ELF-1 (cell line): ENCODE measurements at places on chromosomes 6 and 20.

- no peak for DNase-seq
These were observed 26.4 kb downstream of the COL20A1 start for GRCh38 chr20:63319164-63320040.

DNA sequence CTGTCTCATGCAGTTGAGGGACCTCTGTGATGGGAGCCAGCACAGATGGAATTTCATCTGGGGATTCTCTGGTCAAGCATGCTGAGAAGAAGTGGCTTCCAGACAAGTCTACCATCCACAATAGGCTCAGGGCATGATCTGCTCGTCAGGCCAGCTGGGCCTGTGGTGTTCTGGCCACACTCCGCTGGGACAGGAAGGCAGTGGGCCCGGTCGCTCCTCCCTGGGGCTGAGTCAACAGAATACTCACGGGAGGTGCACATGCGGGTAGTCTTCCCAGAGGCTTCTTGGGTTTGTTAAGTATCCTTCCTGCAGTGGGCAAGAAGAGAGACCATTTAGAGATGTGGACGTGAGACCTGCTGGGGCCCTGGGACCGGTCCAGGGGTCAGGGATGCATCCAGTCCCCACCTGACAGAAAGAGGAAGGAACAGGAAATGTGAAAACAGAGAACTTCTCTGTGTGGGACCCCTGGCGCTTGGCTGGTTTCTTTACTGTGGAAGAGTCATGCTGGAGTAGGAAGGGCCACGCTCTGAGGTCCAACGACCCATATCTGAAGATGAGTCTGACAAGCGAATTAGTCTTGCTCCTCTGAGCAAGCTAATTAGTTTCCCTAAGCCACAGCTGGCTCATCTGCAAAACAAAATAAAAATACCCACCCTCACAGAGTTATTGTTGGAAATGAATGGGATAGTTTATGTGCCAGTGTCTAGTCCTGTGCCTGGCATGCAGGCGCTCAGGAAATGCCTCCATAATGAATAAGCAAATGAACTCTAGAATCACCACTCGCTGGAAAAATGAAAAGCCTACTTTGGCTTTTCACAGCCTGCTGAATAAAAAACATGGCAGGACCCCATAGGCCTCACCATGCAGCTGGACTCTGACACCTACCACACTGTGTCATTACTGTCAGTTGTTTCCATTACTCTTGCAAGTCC is 67.3 kb downstream of the TRAM2 start:
- no peak for DNase-seq

- DNase-seq = no peak
These were observed 107.5 kb upstream of the TMEM170B start for GRCh38 chr6:11430036-11430435.

- no peak for DNase-seq
These were observed 47.2 kb downstream of the DUSP22 start for GRCh38 chr6:339480-339879.

DNA sequence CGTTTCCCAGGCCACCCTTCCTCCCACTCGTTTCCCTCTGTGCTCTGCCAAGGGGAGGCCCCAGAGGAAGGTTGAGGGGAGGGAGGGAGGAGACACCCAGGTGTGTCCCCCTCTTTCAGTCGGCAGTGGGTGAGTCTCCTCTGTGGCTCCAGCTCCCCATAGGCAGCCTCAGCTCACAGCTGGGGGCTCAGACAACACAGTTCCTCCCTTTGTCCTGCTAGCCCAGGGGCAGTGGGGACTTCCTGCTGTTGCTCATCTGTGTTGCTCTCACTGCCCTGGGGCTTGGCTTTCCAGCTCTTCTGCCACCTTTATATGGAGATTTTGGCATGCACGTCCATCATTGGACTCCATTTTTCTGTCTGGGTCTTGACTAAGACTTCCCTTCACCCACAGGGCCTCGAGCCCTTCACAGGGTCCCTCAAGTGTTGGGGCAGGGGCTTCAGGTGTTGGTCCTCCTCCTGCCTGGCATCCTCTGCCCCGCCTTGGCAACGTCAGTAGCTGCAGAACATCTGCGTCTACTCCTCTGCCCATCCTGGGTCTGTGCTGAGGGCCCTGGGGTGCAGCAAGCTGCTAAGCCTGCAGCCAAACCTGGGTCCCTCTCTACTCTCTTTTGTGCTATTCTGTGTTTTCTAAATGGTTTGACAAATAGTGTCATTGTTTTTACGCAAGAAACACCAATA is 190.6 kb upstream of the PMEPA1 start:
- DNase-seq = peak; percentile 64

GRCh38 chr6:15522856-15523529 is 139.8 kb downstream of the DTNBP1 start:
- no peak for DNase-seq

- no peak for DNase-seq
These were observed 7.1 kb downstream of the VNN2 start for GRCh38 chr6:132750455-132751248.

DNA sequence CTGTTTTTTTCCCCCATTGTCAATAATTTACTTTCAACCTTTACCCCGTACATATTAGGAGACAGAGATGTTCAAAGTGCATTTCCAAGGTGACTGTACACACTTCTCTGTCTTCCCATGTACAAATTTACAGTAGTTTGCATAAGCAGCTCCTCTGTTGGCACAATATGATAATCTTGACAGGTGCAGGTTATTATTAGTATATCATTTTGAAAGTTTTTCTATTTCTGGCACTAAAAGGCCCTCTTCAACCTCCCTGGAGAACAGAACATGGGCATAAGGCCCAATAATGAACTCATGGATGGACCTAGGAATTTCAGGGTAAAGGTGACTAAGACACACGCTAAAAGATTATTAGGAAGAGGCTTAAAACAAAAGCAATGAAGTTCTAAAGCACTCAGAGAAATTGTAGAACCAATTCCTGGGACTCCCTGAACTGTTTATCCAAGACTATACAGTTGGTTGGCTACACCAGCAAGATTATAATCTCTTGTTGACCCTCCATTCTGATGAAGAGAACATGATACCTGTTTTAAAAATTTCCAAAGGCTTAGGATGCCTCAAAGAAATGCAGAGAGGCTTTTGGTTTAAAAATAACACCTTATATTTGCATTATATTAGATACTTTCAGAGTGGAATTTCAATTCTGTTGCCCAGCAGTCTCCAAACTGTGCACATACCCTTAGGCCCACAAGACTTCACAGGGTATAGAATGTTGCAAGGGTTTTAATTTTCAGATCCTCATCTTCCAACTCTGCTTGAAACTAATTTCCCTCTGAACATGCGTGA is 1.1 kb downstream of the AIG1 start:
- no peak for DNase-seq

- peak; percentile 89 for DNase-seq
These were observed 993 bp downstream of the STX16 start for GRCh38 chr20:58651946-58652605.

GRCh38 chr6:11852061-11852651 is 73.6 kb upstream of the ADTRP start:
- DNase-seq = no peak

DNA sequence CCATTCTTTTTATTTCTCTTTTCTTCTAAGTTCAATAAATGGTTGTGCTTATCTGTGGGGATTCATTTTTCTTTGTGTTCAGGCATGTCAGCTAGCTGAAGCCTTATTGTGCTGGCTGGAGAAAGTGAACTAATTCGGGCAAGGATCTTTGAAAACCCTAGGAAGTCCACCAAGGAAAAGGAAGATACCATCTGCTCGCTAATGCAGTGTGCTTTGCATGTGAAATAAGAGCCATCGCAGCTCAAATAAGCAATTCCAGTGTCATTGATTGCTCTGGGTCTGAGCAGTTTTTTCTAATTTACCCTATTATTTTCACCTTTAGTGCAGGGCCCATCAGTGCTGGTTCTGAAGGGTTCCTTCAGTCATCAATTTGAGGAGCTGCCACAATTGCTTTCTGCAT is 309.4 kb upstream of the SOX4 start:
- DNase-seq = no peak

DNA sequence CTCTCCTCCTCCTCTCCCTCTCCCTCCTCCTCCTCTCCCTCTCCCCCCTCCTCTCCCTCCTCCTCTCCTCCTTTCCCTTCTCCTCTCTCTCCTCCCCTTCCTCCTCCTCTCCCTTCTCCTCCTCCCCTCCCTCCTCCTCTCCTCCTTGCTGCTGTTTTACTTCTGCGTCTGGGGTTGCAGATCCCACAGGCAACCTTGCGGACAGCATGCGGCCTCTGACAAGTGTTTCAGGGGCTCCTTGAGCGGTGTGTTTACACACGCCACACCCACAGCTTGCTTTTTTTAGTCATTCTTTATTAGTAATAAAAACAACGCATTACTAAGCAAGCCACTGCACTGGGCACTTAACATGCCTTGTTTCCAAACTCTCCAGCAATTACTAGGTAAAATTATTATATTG is 81.9 kb downstream of the TFAP2C start:
- no peak for DNase-seq

- DNase-seq = no peak
These were observed 57.1 kb downstream of the PSMG4 start for GRCh38 chr6:3315841-3316240.

- DNase-seq = no peak
These were observed 320.1 kb upstream of the PRND start for GRCh38 chr20:4401601-4402000.

- DNase-seq = no peak
These were observed 52.6 kb upstream of the TMEM200A start for GRCh38 chr6:130313206-130313605.

GRCh38 chr20:62208795-62209755 is 11.0 kb downstream of the HRH3 start:
- DNase-seq = peak; percentile 82

DNA sequence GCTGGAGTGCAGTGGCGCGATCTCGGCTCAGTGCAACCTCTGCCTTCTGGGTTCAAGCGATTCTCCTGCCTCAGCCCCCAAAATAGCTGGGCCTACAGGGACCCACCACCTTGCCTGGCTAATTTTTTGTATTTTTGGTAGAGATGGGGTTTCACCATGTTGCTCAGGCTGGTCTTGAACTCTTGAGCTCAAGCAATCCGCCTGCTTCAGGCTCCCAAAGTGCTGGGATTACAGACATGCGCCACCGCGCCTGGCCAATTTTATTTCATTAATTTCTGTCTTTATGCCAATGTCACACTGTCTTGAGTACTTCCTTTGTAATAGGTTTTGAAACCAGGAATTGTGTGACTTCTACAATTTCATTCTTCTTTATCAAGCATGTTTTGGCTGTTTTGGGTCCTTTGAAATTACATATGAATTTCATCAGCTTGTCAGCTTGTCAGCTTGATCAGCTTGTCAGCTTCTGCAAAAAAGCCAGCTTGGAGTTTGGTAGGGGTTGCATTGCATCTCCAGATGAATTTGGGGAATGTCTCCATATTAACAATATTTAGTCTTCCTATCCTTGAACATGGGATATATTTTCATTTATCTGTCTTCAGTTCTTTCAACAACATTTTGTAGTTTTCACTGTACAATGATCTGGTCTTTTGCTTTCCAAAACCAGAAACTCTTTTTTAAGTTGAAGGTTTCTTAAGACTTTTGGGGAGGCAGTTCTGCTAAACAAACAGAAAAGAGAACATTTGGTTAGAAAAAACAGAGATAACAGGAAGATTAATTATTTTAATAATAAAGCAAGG is 20.8 kb downstream of the ZFAND3 start:
- no peak for DNase-seq

GRCh38 chr6:99119109-99120031 is 171.6 kb upstream of the FBXL4 start:
- peak; percentile 34 for DNase-seq

DNA sequence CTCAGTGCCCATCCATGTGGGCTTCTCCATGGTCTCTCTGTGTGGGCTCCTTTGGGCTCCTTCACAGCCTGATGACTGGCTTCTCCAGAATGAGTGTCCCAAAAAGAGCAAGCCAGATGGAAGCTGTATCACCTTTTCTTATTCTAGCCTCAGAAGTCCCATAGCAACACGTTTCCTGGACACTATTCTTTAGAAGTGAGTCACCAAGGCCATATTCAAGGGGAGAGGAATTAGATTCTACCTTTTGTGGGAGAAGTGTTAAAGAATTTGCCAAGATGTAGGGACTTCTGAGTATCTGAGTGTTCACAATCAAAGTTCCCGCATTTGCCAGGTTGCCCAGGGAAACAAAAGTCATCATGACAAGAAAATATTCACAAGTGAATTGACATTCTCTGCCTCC is 20.7 kb upstream of the TBC1D22B start:
- no peak for DNase-seq

DNA sequence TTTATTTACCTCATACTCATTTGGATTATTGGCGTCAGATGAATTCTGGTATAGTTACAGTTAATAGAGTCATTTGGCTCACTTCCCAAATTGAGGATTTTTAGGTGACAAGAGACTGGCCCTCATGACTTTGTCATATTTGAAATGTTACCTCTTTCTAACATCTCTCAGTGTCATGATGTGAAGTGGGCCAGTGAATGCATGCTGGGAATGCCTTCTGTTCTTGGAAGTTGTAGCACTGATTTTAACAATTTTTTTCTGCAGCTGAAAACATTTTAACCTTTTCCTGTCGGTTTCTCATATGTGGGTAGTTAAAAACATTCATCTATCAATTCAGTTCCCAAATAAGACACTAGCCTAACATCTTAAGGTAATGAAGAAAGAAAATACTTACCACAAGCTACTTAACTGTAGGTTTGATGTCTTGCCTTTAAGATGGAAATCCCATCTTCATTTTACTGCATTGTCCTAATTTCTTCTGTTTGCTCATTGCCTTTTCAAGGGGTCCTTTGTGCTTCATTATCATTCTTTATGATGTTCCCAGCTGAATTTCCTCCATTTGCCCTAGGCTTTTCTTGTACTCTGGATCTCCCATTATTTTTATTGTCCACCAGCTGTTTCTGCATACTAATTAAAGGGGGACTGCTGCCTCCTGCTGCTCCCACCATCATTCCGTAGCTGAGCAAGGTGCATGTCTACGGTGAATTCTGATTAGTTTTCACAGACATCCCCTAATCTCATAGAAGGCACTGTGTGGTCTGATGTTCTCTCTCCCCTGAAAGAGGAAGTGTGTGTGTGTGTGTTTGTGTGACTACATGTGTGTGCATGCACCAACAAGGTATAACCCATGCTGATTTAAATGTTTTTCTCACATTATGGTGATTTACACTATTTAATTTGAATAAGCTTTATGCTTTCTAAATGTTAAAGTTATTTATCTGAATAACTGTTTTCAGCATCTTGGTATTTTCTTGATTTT is 109.5 kb downstream of the B3GAT2 start:
- no peak for DNase-seq

GRCh38 chr6:56947924-56948323 is 7.0 kb upstream of the BEND6 start:
- DNase-seq = no peak

GRCh38 chr6:20918868-20919267 is 384.6 kb downstream of the CDKAL1 start:
- DNase-seq = no peak

- no peak for DNase-seq
These were observed 7.7 kb downstream of the CYP21A2 start for GRCh38 chr6:32045811-32046449.

DNA sequence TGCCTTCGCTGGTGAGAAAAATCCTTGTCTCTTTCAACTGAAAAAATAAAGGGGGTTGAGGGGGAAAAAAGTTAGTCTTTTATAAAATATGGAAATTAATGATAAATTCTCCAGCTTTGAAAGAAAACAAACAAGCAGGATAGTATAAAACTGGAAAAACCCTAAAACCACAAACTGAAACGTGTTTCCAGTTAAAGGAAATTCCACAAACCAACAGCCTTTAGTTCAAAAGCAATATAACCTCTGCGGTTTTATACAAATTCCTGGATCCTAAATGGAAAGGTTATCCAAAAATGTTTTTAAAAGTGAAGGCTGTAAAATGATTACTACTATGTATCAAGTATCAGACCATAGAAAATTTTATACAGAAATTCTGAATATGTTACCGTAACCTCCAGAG is 55.6 kb downstream of the BMP5 start:
- DNase-seq = no peak
